ENCODE measurements at places on chromosomes 16 and 17. TPM values are rescaled to one million over a fixed set of nuclear protein-coding genes. Genes with fewer than 3 reads are reported as not detected.

Gene ZNF385C
- polyA plus RNA-seq: 0.24 TPM

Gene SLC12A3
- 0.06 TPM for polyA plus RNA-seq

Gene EEF2K
- polyA plus RNA-seq: 4.6 TPM

Gene KLHDC4
- 32.4 TPM for polyA plus RNA-seq

Gene MEIOB
- polyA plus RNA-seq: not detected

Gene SCIMP
- polyA plus RNA-seq: 0.29 TPM

Gene C17orf107
- polyA plus RNA-seq: 0.58 TPM

Gene SLFN13
- polyA plus RNA-seq: 3.7 TPM
